ENCODE measurements at places on chromosomes 3 and 15.
A peak's percentile ranks its signal among the peaks of the same experiment; 100 is the strongest.

- no peak for DNase-seq
Measured at GRCh38 chr3:180295811-180296210, 259.1 kb upstream of the PEX5L start.

DNA sequence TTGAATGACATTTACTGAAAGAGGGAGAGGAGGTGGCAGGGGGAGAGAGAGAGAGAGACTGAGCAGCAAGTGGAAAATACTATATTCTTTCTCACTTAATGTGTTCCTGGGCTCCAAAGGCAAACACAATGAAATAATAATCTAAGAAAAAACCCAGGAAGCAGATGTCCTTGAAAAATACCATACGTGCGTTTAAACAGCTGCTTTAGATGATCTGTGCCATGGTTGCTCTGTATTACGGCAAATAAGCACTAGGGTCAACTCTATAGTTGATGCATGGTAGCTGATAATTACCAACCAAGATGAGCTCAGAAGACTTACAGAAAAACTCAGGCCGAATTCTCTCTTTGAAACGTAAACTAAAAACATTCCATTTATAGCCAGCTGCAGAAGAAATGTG, 410.3 kb upstream of the TBL1XR1 start:
- peak; percentile 32 for DNase-seq

- DNase-seq, result peak; percentile 51
Measured at GRCh38 chr3:24773798-24774197, 279.1 kb upstream of the THRB start.

DNA sequence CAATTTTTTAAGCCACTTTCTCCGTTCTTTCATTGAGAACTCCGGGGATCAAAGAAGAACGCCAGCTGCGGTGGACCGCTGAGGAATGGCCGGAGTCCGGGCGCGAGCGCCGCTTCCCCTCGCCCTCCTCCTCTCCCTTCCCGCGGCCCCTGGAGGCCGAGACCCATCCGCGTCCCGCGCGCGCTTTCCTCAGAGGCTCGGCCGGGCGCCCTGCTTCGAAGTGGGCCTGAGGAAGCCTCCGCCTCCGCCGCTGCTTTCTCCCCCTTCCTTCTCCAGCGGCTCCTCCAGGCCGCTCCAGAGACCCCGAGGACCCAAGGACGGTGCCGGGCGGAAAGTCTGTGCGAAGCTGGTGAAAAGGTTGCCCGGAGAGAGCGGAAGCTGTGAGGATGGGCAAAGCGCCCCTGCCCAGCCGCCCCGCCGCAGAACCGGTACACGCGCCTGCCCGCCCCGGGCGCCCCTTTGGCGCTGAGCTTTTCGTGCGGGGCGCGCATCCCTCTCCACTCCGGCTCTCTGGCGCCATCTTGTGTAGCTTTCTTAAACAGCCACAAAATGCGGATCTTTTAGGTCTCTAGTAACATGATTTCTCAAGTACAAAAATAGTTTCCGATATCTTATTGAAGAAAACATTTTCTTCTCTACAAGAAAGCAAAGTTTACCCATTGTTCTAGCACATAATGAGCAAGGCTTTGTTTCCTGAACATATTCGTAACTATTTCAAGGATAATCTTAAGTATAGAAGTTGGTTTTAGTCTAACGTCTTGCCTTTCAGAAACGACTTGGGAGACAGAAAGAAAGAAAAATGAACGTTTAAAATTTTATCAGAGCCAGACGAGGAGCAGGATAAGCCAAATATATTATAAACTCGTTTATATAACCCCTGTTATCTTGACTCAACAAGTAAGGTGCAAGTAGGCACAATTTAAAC, 59.2 kb upstream of the FAM174B start:
- DNase-seq, result peak; percentile 46

DNA sequence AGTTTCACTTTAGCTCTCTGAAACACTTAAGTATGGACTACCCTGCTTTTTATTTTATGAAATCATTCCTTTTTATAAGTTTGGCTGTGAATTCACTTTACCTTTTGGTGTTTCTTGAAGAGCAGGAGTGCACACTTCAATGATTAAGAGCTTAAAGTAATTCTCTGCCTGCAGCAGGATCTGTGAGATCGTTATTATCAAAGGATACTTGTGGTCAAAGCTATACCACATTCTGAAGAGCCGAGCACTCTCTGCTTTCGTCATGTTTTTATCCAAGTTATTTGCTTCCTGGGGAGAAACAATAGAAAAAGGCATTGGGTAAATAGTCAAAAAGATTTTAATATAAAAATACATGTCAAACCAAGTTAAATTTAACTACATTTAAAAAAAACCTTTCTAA, 243.7 kb downstream of the CHST2 start:
- DNase-seq, result no peak

DNA sequence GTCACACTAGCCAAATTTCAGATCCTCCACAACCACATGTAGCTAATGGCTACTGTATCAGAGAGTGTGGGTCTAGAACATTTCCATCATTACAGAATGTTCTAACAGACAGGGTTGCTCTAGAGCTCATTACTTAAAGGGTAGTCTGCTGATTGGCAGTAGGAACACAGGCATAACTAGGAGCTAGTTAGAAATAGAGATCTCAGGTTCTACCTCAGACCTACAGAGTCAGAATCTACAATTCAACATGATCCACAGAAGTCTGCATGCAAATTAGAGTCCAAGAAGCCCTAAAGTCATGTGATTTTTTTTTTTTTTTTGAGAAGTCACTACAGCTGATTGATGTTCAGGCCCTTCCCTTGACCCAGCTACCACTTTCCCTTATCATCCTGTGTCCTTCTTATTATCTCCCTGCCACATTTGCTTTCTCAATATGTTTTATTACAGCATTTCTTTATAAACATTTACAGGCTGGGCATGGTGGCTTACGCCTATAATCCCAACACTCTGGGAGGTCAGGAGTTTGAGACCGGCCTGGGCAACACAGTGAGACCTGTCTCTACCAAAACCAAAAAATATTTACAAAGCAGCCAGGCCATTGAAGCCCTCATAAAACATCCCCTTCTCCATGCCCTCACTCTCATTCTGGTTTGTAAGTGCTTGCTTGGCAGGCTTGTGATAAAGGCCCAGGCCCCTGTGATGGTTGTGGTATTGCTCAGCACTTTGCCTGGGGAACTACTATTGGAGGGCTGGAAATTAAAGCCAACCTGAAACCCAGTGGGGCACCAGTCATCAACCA, 3.8 kb upstream of the ABHD5 start:
- no peak for DNase-seq

DNA sequence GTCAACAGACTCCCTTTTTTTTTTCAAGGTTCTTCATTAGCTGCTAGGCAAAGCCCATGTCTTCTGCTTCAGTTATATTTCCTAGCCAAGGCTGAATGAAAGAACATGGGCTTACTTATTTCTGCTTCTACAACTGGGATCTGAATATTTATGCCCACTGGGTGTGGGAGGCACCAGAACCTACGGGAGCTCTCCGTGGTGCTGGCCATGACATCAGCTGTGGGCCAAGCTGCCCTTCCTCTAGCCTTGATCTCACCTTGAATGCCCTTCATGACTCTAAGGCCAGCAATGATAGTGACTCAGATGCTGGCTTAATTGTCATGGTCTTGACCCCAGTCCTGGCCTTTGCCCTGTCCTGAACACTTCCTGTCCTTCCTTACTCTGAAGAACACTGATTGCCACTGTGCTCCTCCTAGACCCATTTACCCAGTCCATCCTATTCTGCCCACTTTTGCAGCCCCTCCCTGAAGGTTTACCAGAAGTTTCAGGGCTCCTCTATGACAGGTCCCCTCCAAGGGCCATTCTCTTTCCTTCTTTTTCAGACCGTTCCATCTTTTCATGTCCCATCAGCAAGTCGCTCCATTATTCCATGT, 32.8 kb upstream of the PRR20G start:
- no peak for DNase-seq

- no peak for DNase-seq
Measured at GRCh38 chr3:95350049-95350448, 1287.2 kb downstream of the NSUN3 start.

- no peak for DNase-seq
Measured at GRCh38 chr3:14844386-14845170, 25.8 kb downstream of the FGD5 start.

DNA sequence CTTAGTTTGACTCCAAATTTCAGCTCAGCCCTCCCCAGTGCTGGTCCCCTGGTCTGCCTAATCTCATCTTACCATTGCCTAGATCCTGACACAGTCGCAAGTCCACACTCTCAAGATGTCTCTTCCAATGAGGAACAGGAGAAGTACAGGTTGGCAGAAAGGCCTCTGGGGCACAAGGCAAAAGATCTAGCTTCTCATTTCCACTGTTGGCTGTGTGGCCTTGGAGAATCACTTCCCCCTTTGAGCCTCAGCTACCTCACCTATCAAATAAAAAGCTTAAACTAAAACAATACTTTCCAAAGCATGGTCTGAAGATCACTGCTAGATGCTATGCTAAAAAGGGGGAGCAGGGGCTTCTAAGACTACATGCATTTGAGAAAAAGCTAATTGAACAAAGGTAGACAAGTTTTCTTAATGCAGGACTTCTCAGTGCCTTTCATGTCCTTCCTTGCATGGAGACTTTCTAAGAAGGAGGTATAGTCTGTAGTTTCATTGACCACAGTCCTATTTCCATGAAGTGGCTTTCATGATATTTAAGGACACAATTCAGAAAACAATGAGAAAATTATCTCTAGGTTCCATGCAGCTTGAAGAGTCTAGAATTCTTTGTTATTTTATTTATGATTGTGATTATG, 118.0 kb upstream of the RAD18 start:
- DNase-seq, result no peak

DNA sequence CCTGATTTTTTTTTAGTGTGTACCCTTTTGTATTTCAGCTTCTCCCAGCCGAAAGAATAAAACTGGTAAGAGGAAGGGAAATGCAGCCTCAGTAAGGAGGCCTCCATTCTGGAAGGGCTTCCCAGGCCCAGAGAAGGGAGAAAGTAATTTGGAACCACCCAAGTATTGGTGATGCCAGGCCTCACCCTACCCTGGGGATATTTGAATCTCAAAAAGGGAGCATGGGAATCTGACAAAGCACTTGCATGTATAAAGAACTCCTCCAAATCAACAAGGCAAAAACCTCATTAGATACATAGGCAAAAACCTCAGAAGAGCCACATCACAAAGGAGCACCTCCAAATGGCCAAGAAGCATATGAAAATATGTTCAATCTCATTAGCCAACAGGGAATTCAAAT, 68.8 kb upstream of the GLCE start:
- no peak for DNase-seq

- DNase-seq, result no peak
Measured at GRCh38 chr15:93614386-93615104, 525.5 kb upstream of the RGMA start.

DNA sequence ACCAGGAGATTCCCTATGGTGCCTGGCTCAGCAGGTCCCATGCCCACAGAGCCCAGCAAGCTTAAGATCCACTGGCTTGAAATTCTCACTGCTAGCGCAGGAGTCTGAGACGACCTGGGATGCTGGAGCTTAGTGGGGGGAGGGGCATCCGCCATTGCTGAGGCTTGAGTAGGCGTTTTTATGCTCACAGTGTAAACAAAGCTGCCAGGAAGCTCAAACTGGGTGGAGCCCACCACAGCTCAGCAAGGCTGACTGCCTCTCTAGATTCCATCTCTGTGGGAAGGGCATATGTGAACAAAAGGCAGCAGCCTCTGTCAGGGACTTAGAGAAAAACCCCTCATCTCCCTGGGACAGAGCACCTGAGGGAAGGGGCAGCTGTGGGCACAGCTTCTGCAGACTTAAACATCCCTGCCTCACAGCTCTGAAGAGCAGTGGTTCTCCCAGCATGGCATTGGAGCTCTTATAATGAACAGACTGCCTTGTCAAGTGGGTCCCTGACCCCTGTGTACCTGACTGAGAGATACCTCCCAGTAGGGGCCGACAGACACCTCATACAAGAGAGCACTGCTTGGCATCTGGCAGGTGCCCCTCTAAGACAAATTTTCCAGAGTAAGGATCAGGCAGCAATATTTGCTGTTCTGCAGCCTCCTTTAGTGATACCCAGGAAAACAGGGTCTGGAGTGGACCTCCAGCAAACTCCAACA, 231.5 kb upstream of the SETMAR start:
- no peak for DNase-seq
